ENCODE measurements at places on chromosomes 7 and 10.

GRCh38 chr7:142798451-142799436 lies 28.0 kb downstream of the PRSS2 start:
- DNase-seq, result no peak

DNA sequence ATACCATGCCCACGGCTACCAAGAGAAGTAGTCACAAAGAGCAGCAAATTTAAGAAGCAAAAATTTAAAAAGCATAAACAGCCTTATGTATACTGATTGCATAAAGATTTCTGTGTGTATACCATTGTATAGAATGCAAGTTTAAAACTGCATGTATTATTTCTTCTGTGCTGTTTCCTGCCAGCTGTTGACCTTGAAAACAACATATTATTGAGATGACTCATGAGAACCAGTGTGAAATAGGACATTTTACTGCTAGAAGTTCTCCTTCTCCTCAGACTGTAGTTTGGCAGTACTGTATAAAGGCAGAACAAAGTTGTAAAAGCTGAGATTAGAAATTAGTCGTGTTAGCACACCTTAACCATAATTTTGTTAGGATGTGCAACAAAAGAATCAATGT lies 42.3 kb upstream of the SGCE start:
- DNase-seq, result no peak

GRCh38 chr7:35286422-35286821 lies 32.5 kb upstream of the TBX20 start:
- DNase-seq, result no peak

GRCh38 chr7:28587211-28587610 lies 174.9 kb downstream of the CREB5 start:
- DNase-seq, result no peak

GRCh38 chr10:51083356-51083853 lies 9.1 kb downstream of the PRKG1 start:
- DNase-seq, result no peak

Measured in caudate nucleus (tissue), 63 donors.